ENCODE measurements at places on chromosomes 3 and 15.

GRCh38 chr3:112984485-112984884 lies 6.3 kb upstream of the GTPBP8 start:
- no peak for DNase-seq

DNA sequence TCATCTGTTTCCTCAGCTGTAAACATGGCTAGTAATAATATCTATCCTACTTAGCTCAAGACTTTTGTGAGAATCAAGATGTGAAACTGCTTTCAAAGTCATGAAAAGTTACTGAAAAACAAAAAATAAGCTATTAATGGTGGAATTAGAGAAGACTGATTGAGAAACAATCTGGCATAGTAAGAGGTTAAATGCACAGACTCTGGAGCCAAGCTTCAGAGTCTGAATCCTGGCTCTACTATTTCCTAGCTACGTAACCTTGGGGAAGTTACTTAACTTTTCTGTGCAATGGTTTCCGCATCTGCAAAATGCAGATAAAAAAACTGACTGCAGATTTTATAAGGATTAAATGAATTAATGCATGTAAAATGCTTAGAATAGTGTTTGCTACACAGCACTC lies 28.8 kb downstream of the LRRFIP2 start:
- DNase-seq, result no peak

- DNase-seq, result no peak
Measured at GRCh38 chr3:45861043-45861719, 19.3 kb upstream of the LZTFL1 start.

- no peak for DNase-seq
Measured at GRCh38 chr15:63999177-63999576, 47.1 kb downstream of the DAPK2 start.

GRCh38 chr3:11641316-11641682 lies 2.4 kb downstream of the VGLL4 start:
- no peak for DNase-seq

- DNase-seq, result no peak
Measured at GRCh38 chr3:136329593-136329992, 79.5 kb downstream of the PCCB start.

DNA sequence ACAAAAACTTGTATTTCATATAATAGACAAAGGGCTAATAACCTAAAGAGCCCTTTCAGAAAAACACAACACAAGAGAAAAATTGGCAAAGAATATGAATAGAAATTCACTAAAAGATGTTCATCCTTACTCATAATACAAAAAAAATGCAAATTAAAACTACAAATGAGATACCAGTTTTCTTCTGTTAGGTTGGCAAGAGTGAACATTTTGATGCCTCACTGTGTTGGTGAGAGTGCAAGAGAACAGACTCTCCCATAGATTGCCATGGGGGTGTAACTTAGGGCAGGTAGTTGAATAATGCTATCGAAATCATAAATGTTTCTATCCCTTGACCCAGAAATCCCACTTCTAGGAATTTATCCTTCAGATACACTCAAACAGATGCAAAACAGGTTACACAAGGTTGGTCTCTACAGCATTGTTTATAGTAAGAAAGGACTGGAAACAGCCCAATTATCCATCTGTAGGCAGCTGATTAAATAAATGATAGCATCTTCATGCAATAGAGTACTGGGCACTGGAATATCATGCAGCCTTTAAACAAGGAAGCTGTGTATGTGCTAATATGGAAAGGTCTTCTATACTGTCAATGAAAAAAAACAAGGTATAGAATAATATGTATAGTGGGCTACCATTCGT lies 146.3 kb downstream of the TLE3 start:
- DNase-seq, result no peak

- no peak for DNase-seq
Measured at GRCh38 chr15:26697913-26698312, 75.0 kb downstream of the GABRB3 start.

GRCh38 chr3:18237251-18238005 lies 187.7 kb downstream of the SATB1 start:
- no peak for DNase-seq

- no peak for DNase-seq
Measured at GRCh38 chr3:110677506-110677905, 394.1 kb upstream of the NECTIN3 start.

GRCh38 chr15:101167753-101168462 lies 83.9 kb downstream of the CHSY1 start:
- peak; percentile 45 for DNase-seq

DNA sequence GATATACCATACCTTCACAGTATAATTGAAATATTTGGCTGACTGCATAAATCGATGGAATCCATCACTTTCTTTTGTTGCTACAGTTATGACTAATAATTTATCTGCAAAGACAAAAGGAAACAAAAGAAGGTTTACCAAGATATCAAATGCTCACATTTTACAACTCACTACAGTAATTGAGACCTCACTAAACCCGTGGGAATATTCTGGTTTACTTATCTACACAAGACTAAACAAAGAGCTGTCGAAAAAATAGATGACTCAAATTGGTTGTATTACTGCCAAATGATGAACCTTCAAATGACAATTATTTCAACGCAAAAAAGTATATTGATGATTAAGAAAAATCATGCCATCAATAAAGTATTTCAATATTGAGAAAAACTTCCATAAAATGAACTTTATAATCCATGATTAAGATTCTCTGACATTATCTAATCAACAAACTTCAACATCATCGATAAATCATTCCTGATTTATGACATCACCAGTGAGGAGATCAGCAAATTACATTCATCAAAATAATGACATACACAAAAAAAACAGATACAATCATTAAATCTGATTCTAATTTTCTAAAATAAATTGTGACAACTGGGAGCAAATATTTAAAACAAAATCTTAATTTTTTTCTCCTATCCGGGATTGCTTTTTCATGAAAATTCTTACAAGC lies 36.7 kb downstream of the PLOD2 start:
- DNase-seq, result no peak

DNA sequence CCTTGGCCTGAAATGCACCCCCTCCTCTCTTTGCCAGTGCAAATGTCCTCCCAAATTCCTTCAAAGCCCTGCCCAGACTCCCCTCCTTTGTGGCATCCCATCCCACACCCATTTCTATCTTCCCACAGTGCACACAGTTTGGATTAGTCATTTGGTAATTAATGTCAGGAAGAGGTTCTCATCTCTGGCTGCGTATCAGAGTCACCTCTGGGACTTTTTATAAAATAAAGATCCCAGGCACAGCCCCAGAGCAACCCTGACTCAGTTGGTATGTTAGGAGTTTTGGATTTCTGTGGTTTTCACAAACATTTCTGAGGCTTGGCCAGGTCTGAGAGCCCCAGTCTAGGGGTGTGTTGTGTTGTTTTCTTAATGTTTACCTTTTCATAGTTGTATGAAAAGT lies 41.6 kb downstream of the C3orf20 start:
- DNase-seq, result no peak

DNA sequence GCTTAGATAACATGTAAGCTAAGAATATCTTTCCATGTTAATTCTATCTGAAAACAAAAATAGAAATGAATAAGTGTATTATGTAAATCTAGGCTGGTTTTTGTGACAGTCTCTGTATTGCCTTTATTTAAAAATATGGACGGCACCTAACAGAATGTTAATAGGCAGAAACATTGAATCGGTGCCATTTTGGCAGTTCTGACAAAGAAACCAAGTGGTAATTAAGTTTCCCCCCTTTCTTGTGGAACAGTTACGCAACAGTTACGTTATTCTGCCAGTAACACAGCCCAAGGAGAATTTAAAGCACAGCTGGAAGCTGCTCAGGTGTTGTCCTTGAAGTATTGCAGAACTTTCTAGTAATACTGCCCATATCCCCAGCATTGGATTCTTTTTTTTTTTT lies 21.5 kb downstream of the LARS2 start:
- DNase-seq, result no peak

DNA sequence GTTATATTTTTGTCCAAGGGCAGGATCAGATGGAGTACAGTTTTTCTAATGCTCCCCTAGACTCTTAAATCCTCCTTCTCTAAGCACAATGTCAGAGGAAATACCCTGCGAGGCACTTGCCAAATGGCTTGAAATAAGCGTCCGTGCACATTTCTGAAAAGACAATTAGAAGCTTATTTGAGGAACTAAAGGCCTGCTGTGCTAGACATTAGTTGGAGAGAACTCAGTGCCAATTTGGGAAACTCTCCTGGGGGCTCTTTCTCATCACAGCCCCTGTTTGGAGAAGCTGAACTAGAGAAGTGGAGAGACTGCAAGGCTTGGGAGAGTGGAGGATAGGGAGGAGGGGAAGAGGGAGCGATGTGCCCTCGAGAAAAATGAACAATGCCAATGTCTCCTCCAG lies 247.6 kb upstream of the C2CD4B start:
- DNase-seq, result no peak

DNA sequence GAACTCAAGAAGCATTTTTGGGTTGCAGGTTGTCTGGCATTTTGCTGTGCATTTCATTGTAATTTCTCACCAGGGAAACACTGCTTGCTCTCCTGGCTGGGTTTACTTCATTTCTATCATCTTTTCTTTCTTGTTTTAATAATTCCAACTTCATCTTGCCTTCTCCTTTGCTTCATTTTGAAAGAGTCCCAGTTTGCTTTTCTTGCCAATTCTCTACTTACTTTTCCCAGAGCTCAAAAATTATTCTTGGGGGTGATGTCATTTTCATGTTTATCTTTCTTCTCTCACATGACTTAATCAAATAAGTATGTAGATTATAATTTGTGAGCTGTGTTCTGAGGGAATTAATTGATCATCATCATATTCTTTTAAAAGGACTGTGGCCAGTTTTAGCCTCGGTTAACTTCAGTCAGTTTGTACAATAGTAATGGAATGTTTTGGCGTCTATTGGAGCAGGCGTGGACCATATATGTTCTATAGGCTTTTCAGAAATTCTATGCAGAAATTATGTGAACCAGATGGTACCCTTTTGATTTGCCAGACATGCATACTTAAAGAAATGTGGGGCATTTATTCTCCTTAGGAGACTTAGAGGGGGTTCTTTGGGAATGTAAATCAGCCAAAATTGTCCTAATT lies 30.1 kb downstream of the SH3GL3 start:
- no peak for DNase-seq

DNA sequence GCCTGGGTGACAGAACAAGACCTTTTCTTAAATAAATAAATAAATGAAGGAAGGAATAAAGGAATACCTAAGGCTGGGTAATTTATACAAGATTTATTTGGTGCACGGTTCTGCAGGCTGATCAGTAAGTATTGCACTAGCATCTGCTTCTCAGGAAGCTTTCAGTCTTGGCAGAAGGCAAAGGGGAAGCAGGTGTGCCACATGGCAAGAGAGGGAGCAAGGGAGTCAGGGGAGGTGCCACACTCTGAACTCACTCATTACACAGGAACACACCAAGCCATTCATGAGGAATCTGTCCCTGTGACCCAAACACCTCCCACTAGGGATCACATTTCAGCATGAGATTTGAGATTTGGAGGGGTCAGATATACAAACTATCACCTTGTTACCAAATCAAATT lies 56.4 kb downstream of the PRKCI start:
- DNase-seq, result no peak

DNA sequence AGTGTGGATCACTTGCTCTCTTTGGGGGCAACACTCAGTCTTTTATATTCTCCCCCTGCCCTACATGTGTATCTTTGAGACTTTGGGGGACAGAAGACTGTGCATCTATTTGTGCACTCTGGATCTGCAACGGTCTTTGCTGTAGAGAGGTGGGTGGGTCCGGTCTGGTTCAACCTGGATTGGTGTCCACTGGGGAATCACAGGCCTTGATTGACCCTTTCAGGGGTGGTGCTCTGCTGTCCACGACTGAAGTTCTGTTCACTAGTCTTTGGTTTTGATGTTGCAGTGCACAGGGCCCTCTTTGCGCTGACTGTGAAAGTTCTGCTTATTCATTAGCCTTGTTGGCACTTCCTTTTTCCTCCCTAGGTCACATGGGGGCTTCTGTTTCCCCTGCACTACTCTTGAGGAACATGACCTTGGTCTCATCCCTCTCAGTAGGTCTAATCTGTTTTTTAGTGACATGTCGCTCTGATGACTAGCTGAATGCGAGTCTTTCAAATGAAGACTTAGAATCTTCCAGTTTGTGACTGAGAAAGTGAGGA lies 284.2 kb downstream of the SV2B start:
- DNase-seq, result no peak

- DNase-seq, result no peak
Measured at GRCh38 chr3:123953735-123954134, 7.3 kb downstream of the CCDC14 start.

GRCh38 chr3:64659617-64659978 lies 28.2 kb downstream of the ADAMTS9 start:
- no peak for DNase-seq

DNA sequence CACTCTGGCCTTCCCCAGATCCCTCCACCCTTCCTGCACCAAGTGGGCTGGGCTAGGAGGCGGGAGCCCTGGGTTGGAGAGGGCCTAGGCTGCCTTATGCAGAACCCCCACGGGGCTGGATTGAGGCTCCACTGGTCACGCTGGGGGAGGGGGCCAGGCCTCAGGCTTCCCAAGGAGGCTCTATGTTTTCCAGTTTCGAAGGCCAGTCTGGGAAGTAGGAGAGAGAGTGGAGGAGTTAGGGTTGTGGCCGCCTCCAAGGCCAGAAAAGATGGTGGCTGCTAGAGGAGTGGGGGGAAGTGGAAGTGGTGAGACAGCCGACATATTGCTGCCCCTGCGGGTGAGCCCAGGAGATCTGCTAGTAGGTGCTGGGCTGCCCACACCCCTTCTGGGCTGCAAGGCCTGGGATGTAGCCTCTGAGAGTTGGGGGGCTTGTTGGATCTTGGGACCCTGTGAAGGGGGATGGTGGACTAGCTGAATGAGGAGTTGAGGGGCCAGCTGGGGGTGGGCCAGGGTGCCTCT lies 1.2 kb downstream of the GNAI2 start:
- no peak for DNase-seq

DNA sequence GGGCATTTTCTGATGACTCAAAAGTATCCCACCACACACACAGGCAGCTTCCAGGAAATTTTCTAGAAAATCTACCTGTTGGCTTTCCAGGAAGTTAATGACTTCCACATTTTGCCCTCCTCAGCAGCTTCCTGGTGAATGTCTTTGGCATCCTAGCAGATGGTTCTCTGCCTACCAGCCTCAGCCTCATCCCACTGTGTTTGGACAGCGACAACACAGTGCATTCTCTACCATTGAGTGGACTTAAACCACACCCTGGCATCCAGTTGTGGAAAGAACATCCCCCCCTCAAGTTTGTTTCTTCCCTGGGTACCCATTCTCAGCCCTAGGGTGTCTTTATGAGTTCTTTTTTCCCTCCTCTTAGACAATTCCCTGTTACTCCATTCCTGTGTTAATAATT lies 50.8 kb upstream of the GADL1 start:
- DNase-seq, result no peak

DNA sequence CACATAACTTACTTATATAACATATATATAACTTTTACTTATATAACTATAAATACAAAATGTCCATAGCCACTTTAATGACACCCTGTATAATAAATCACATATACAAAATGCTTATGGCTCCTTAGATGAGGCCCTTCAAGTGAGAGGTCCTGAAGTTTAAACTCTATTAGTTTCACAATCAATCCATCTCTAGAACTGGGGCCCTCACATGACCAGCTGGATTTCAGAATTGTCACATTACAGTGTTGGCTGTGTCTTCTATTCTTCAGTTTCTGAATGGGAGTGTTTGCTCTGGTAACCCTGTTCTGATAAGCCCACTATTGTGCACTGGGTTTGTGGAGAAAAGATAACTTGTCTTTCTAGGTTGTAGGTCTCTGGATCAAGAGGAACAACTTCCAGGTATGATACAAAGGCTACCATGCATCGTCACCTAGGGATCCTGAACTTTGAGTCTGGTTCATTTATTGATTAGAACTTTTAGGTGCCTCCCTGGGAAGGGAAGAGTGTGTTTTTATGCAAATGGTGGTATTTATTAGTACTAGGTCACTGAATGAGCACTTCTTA lies 107.9 kb downstream of the DNAH12 start:
- no peak for DNase-seq
